ENCODE measurements at places on chromosomes 2 and 18.

DNA sequence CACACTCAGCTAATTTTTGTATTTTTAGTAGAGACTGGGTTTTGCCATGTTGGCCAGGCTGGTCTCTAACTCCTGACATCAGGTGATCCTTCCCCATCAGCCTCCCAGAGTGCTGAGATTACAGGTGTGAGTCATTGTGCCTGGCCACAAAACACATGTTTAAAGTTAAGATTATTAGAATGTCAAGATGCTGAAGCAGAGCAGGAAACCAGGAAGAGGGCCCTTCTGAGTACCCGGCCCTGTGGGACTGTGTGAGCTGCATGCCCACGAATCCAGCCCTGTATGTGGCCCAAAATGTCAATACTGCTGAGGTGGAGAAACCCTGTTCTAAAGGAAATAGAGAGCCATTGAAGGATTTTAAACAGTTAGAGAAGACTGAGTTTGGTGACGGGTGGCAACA, 31.0 kb upstream of the REV1 start:
- no peak for DNase-seq

GRCh38 chr2:28778392-28778791, 26.8 kb downstream of the PPP1CB start:
- no peak for DNase-seq

DNA sequence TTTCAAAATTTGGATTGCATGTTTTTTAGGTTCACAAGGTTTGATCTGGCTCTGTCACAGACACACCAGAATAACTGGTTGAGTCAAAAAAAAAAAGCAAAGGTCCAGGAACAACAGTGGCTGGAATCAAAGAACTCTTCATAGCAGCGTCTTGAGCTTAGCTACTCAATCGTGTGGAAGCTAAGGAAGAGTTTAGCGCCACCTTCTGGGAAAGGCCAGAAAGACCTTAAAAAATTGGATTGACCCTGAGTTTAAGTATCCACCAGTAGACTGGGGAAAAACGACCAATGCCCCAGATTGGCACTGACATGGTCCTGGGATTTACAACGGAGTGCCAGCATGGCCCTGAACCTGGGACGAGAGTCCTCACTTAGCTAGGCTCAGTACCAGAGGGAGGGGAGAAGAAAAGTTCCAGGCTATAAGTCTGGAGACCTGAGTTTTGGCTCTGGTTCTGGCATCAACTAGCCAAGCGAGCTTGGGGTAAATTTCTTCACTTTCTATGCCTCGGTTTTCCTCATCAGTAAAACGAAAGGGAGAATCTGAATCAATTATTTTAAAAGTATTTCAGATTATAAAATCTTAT, 71.1 kb upstream of the TFCP2L1 start:
- DNase-seq, result peak; percentile 61

GRCh38 chr2:231029563-231029962, 7.8 kb upstream of the C2orf72 start:
- no peak for DNase-seq

DNA sequence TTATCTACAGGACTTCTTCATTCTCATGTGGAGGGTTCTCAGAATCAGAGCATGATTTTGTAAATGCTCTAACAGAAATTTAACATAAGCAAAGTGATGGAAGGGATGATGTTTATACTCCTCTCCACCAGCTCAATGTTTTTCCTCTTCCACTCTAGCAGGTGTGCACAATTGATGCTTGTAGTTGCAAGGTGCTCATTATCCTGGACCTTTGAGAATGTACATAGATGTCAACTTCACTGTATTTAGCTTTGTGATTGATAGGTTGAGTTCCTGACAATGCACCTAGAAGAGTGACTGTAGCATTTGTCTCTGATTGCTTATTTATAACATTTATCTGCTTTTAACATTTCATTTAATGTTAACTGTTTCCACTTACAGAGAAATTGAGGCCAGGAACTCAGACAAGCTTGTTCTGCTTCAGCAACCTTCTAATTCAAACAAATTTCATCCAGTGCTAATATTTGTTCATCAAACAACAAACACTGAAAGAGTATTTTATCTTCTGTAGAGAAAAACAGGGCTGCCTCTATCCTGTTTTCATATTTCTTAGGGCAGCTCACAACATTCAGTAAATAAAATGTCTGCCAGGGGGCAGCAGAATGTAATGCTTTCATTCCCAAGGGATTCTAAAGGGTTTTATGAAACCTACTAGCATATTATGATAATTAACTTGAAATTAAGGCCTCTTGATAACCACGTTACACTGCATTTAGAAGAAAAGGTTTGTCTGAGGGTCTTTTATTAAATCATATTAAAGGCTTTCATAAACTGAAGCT, 127.9 kb upstream of the NOL4 start:
- no peak for DNase-seq

DNA sequence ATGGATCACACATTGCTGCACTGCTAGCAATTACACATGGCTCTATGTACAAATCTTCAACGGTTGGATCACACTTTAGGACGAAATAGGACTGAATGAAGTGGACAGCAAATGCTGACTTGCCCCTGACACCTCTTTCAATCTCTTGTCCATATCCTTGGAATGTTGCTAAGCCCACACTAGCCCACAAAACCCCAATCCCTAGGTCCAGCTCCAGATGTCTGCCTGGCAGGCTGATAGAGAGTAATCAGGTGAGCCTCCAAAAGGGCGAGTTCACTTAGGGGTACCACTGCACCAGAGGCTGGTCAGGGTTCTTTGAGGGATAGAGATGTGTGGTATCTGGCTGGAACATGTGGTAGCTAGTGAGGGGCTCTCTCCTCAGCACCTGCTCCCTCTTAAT, 18.5 kb upstream of the FHOD3 start:
- no peak for DNase-seq

- DNase-seq, result no peak
Observed at GRCh38 chr2:157842106-157842879, 33.8 kb downstream of the ACVR1 start.

GRCh38 chr2:42882756-42883155, 90.4 kb upstream of the HAAO start:
- no peak for DNase-seq

- no peak for DNase-seq
Observed at GRCh38 chr18:23926571-23926970, 88.0 kb upstream of the TTC39C start.

DNA sequence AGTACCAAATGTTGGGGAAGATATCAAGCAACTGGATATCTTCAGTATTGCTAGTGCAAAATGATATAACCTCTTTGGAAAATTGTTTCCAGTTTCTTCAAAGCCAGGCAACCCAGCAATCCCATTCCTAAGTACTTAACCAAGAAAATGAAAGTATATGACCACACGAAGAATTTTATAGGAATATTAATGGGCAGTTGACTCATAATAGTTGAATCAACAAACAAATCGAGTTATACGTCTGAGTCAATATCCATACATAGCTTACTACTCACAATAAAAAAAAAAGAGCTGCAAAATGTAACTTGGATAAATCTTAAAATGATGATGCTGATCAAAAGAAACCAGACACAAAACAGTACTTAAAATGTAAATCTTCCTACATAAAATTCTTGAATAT, 810.4 kb downstream of the METTL4 start:
- no peak for DNase-seq

DNA sequence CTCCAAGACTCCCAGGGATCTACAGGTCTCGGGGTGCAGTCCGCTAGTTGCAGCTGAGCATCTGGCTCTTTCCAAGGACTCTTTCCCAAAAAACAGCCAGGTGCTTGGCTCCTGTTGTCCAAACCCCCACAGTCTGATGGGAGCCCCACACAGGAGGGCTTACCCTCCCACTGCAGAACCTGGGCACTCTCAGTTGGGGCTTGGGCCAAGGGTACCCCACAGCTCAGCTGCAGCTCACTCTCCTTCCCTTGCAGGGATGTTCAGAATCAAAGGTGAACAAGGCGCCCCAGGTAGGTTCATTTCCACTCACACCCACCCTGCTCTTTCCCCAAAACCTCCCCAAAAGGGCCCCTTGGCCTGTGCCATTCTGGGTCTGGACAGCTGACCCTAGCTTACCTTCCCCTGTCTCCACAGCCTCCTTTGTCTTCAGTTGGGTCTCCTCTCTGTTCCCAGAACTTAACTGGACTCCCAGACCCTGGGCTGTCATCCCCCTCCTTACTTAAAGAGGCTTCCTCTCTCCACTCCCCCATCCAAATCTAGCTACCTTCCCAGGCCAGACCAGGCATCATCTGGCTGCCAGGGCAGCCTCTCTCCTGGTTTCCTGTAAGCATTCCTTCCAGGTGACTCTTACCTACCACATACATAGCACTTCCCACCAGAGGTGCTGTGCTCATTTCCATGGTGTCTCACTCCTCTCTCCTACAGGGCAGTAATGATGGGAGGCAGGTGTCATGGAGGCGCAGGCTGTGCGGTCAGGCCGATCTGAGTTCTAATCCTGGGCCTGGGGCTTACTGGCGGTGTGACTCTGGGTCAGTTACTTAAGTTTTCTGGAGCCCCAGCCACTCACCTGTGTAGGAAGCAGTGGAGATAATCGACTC, 29.5 kb downstream of the MARCO start:
- DNase-seq, result no peak

- DNase-seq, result no peak
Observed at GRCh38 chr2:148531235-148531634, 113.3 kb upstream of the EPC2 start.

DNA sequence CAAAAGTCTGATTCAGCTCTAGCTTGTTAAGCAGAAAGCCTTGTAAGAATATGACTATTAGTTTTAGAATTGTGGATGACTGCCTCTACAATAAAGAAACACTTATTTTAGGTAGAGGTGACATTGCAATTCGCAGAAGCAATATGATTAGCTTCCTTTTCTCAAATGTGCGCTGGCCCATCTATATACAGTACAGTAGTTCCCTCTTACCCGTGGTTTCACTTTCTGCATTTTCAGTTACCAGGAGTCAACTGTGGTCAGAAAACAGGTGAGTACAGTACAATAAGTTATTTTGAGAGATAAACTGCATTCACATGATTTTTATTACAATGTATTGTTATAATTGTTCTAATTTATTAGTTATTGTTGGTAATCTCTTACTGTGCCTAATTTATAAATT, 405.1 kb downstream of the GPD2 start:
- DNase-seq, result peak; percentile 9

- DNase-seq, result no peak
Observed at GRCh38 chr18:67794521-67794920, 278.0 kb upstream of the DSEL start.

DNA sequence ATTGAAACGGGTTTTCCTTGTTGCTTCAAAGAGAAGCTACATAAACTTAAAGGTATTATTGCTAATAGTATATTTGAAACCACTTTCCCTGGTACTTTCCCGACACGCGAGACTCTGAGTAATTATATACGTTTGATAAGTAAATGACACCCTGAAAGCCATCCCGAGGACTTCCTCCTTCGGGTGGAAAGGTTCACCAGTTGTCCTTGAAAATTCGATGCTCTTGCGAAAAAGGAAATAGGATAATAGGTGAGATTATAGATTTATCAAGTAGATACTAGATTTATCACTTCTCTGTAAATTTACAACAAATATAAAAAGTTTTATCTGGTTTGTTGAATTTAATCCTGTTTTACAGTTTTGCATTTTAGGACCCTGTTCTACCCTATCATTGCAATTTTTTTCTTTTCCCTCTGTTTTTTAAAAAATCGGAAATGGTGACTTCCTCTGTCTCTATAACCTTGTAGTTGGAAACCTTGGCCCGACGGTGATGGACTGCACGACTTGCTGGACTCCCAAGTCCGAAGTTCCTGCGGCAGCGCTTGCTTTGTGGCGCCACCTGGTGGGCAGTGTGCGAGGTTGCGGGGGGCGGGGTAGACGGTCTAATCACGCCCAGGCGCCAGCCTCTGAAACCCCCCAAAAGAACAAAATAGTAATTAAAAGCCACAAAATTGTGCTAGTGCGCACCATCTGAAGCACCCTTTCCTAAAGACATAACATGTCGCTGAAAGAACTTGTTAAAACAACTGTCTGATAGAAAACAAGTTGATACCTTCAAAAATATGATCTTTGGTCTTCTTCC, 972 bp upstream of the DLX2 start:
- peak; percentile 90 for DNase-seq

- no peak for DNase-seq
Observed at GRCh38 chr2:11720752-11721151, 25.7 kb upstream of the LPIN1 start.

DNA sequence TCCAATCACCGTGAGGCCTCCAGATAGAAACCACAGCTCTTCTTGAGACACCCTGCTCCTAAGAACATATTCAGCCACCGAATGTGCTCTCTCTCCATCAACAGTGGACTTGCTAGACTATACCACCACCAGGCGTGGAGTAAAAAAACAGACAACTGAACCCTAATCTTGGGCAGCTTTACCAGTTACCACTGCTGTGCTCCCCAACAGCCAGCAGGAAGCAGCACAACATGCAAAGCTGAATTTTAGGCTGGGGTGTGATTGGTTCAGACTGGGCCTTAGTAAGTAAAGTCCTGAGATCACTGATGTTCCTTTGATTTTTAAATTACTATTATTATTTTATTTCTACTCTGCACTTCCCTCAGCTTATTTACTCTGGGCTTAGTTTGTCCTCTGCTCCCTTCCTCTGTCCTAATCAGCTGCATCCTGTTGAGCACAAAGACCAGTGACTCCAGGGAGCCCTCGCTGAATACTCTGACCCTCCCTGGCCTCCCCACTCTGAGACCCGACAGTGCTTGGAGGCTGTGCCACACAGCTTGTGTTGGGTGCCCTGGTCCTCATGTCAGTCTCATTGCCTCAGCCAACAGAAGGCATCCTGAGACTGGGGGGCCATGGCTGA, 21.9 kb downstream of the MRPL35 start:
- DNase-seq, result peak; percentile 81

DNA sequence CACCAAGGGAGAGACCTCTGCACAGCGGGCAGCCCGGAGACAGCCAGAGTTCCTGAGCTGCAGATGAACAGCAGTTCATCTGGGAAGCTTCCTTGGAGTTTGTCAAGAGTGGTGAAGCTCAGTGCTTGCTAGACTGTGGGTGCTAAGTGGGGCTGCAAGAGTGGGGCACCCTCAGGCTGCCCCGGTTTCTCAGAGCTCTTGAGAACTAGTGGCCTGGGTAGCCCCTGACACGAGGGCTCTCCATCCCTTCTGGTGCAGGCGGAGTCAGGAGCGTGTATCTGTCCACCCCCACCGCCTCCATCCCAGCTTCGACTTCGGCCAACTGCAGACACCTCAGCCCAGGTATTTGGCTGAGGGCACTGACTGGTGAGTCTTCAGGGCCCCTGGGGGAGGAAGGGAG, 222.0 kb downstream of the LOXHD1 start:
- DNase-seq, result no peak

GRCh38 chr2:222912117-222912516, 51.3 kb downstream of the ACSL3 start:
- peak; percentile 96 for DNase-seq

GRCh38 chr2:145078923-145079322, 559.0 kb upstream of the ZEB2 start:
- no peak for DNase-seq

- no peak for DNase-seq
Observed at GRCh38 chr2:212387146-212387545, 151.5 kb downstream of the ERBB4 start.

GRCh38 chr2:120399889-120400240, 53.9 kb downstream of the INHBB start:
- no peak for DNase-seq

DNA sequence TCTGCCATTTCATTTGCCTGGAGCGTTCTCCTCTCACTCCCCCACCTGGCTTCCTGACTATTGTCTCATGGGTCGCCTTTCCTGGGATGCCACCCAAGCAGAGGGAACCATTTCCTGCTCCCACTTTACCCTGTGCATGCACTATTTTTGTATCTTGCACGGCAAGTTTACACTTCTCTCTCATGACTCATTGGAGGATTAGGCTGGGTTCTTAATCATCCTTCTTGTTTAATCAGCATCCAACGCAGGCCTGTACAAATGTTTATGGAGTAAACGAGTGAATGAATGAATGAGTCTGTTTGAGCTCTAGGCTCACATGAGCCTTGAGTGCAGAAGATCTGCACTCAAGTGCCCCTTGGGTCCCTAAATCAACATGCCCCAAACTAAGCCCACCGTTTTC, 3.8 kb upstream of the ARHGAP25 start:
- no peak for DNase-seq

Data from GM12865 (cell line).